ENCODE measurements at places on chromosomes 12 and 14. TPM values are rescaled to one million over a fixed set of nuclear protein-coding genes. Genes with fewer than 3 reads are reported as not detected.

Gene PPP2R3C
- 20.6 TPM for total RNA-seq

Gene TSHR
- total RNA-seq, result not detected

Gene RTL1
- 0.02 TPM for total RNA-seq

Gene BICDL1
- total RNA-seq, result 0.89 TPM

Gene PLA2G1B
- not detected for total RNA-seq

Gene ZNF26
- 4.0 TPM for total RNA-seq

Gene ITGA5
- total RNA-seq, result 419 TPM

DNA sequence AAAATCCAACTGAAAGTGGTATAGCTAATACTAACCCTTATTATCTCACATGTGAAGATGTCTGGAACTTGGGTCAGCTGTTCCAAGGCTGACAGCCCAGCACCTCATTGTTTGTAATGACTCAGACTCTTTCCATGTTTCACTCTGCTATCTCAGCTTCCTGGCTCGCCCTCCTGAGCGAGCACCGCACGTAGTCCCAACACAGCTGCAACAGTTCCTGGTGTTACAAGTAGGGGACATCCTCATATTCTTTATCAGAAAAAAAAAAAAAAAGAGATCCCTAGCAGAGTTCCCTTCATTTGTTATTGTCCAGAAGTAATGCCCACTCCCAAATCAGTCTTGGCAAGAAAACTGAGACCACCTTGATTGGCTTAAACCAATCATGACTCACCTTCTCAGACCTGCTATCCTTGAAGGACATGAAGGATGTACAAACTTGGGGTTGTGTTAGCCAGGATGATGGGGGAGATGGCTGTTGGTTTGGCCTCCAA lies 92.5 kb downstream of the ADCK1 start:
- no peak for DNase-seq

DNA sequence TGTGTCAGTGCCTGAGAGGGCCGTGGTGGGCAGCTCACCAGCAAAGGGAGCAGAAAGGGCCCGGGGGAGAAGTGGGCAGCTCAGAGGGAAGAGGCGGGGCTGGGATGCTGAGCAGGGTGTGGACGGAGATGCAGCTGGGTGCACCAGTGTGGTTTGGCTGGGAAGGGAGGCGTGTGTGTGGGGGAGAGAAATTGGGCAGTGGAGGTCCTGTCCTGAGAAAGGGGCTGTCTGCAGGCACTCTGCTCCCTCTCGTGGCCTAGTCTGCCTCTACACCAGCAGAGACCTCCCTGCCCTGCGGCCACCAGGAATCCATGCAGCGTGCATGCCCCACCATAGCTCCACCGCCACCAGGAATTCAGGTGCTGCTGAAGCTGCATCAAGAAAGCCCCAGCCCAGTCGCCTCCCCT lies 6.4 kb downstream of the TMEM121 start:
- DNase-seq, result peak; percentile 7

DNA sequence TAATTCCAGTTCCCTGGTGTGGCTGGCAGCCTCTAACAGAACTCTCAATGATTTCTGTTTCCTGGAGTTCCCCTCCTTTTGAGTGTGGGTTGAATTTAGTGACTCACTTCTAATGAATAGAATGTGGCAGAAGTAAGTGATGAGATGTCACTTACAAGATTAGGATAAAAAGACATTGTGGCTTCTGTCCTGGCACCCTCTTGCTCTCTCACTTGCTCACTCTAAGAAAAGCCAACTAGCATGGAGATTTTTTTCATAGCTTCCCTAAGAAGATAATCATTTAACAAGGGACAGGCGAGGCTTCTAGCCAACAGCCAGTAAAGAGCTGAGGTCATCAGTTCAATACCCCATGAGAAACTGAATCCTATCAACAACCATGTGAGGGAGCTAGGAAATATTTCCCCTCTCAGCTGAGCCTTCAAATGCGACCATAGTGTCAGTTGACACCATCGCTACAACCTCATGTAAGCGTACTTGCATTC lies 156.7 kb downstream of the TMTC3 start:
- DNase-seq, result peak; percentile 88

DNA sequence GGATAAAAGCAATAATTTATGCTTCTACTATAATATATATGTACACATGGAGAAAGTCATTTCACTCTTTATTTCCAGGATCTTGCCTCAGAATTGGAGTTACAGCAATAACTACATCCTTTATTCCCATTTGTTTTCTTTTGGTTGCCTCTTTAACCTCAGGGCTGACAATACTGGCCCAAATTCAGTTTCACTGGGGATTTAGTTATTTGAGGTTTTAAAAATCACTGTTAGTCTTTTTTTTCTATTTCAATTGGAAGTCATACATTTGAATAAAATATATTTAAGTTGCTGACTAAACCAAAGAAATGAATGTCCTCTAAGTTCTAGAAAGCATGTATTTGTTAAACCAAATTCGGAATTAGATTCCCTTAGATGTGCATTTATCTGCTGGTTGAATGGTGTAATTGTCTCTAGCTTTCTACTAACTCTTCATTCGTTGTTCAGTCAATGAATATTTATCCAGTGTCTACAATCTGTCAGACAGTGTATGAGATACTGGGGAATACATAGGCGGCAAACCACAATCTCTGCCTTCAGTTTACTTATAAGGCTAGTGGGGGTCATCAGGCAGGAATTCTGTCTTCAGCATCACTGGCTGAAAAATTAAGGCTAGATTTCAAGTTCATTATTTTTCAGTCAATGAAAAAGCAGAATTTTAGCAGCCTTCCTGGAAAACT lies 190.8 kb upstream of the ARHGAP5 start:
- no peak for DNase-seq

GRCh38 chr14:25267186-25267585 lies 217.2 kb upstream of the STXBP6 start:
- no peak for DNase-seq

GRCh38 chr12:108065069-108065468 lies 64.0 kb upstream of the WSCD2 start:
- no peak for DNase-seq

- DNase-seq, result peak; percentile 76
These were observed 33.2 kb downstream of the TMEM30B start for GRCh38 chr14:61247935-61248334.

- no peak for DNase-seq
These were observed 116.4 kb downstream of the SLC38A1 start for GRCh38 chr12:46152456-46152855.

DNA sequence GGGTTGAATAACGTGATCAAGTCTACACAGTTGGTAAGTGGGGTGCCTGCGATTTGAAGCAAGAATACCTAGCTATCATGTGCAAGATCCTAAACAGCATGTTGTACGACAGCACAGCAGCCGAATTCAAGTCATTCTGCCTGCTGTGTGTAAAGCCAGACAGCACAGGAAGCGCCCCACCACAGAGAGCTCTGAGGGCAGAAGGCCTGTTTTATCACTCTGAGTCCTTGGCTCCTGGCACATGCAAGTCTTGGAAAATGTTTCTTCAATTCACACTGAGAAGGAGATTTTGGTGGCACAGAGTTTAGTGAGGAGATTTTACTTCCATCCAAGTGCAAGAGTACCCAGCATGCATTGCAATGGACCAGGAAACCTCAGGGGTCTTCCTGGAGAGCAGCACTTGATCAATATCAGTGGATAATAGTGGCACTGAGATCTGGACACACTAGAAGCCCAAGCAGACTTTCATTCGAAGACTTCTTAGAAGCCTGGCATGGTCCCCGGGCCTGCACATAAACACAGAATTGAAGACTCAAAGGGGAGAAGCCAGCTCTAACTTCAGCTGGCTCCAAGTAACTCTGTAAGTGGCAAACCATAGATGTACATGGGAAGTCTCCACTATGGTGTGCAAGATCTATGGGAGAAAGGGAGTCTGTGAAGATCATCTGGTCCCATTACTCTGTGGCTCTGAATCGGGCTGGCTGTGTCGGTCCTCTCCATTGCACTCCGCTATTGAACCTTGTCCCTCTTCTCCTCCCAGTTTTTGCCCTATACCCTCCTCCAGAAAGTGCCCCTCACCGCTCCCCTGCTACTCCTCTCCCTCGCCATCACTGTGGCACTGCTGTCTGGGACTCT lies 1.5 kb upstream of the KRT1 start:
- DNase-seq, result no peak

DNA sequence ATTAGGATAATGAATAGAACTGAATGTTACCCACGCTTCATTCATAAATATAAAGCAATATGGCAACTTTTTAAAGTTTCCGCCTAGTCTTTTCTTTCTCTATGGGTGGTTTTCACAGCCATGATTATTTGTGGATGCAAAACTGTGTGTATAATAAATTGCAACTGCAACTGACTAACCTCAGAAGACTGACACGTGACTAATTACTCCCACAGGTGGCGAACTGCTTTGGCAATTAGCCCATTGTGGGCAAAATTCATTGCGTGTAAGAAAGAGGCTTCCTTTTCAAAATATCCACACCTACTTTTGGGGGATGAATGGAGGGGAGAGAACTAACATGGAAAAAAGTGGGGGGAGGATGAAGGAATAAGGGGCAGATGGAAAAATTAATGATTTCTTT lies 79.0 kb downstream of the SLC25A21 start:
- DNase-seq, result no peak
